Retina (tissue), 1 donor: ENCODE measurements at places on chromosomes 7 and 10.
A peak's percentile ranks its signal among the peaks of the same experiment; 100 is the strongest.

DNA sequence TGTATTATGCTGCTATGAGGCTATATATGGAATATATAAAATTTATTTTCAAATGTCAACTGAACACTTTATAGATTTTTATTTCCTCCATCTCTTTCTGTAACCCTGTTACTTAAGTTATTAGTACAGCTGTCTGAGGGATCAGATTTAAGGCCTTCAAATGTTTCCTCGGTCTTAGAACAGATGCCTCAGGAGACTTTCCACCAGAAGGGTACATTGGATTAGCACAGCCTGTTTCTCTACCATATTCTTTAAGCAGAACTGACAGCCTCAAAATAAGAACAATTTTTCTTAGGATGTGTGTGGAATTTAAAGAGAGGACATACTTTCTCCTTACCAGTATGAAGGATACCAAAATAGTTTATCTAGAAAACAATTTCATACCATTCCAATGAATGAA, 53.0 kb upstream of the HGF start:
- no peak for DNase-seq

GRCh38 chr7:26853788-26854393, 10.5 kb downstream of the SKAP2 start:
- peak; percentile 39 for DNase-seq

GRCh38 chr7:7761974-7762779, 43.8 kb upstream of the RPA3 start:
- DNase-seq, result no peak

- DNase-seq, result no peak
Observed at GRCh38 chr10:54993148-54993547, 192.1 kb upstream of the PCDH15 start.

- no peak for DNase-seq
Observed at GRCh38 chr10:129764901-129765663, 199.0 kb downstream of the EBF3 start.

DNA sequence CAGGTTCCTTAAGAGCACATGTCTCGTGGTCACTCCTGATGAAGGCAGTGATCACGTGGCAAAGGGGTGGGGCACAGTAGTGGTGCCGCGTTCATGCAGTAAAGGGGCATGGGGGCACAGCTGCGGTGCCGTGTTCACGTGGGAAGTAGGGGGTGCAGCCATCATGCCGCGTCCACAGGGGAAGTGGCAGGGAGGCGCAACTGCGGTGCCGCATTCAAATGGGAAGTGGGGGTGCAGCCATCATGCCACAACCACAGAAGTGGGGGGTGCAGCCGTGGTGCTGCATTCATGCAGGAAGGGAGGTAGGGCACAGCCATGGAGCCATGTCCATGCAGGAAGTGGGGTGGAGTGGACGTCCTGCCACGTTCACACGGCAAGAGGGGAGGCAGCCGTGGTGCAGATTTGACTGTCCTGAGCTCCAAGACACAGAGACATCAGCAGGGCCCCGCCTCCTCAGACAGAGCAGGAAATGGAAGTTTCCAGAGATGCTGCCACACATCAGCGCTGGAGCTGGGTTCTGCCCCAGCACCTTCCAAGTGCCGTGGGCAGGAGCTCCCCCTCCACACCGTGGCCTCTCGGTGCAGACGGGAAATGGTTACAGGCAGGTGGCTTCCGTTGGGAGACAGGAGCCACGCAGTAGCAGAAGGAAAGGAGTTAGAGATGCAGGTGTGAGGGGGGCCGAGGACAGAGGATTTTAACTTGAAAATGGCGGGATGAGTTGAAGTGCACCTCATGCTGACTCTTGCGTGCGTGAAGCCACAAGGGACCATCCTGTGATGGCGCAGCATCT, 95.0 kb upstream of the DDC start:
- DNase-seq, result no peak

DNA sequence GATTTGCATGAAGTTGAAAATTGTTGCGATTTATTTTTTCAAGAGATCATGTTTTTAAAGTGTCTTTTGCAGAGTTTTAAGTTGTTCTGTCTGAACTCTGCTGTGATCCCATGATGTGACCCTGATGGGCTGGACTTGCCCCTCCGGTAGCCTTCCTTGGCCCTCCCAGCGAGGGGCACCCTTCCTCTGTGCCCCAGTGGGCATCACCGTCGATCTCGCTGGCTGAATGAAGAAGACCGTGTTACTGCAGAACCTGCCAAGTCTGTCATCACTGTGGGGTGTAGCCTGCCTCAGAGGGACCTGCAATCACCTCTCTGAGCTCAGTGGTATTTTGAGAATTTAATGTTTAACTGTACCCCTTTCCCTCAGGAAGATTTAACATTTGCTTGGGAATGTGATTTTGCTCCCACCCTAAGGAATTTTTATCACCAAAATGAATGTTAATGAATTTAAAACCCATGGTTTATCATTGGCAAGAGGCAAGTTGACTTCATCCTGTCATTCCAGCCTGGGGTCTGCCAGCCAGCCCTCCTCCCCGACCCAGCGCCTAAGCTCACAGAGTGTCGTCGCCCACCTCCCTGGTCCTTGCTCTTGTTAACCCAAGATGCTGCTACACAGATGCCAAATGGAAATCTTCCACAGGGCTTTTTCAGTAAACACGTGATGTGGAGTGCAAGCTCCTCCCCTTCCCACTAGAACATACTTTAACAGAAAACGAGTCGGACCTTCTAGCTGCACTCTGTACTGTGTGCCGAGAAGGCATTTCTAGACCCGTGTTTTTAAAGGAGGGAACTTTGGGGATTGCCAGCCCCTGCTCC, 115.4 kb downstream of the NT5C2 start:
- DNase-seq, result no peak

DNA sequence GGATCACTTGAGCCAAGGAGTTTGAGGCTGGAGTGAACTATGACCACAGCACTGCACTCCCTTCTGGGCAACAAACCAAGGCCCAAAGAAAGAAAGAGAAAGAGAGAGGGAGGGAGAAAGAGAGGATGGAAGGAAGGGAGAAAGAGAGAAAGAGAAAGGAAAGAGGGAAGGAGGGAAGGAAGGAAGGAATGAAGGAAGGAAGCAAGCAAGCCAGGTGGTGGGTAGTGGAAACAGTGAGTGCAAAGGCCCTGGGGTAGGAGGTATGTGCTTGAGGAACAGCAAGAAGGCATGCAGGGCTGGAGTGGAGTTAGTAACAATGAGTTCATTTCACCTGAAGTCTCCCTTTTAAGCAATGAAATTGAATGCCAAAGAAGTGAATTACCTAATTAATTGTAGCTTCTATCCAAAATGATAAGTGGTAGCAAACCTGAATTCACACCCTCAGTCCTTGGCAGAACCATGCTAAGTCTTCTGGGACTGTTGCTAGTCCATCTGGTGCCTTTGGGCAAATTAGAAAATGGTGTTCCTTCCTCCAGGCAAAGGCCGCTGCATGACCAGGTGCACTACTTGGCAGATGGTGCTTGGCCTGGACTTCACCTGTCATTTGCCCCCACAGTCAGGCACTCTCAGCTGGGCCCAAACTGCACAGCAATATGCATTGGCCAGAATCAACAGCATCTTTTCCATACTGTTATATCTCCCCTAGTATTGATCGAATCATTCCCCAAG, 67.4 kb upstream of the MPP7 start:
- no peak for DNase-seq
